Transverse colon (tissue), 4 donors: ENCODE measurements at places on chromosomes 2 and 18. TPM values are rescaled to one million over a fixed set of nuclear protein-coding genes. Genes with fewer than 3 reads are reported as not detected.
A peak's percentile ranks its signal among the peaks of the same experiment; 100 is the strongest.

FAM237A gene
- not detected for total RNA-seq

- H3K36me3 ChIP-seq: no peaks in the 10 kb centered on the region
- H3K4me3 ChIP-seq: no peak overlapping the region
- no peak overlapping the region for H3K27ac ChIP-seq
- no peaks in the 10 kb centered on the region for H3K4me1 ChIP-seq
- no peaks in the 10 kb centered on the region for H3K27me3 ChIP-seq
Observed at GRCh38 chr2:68537809-68538208, 70.4 kb downstream of the APLF start.

DNA sequence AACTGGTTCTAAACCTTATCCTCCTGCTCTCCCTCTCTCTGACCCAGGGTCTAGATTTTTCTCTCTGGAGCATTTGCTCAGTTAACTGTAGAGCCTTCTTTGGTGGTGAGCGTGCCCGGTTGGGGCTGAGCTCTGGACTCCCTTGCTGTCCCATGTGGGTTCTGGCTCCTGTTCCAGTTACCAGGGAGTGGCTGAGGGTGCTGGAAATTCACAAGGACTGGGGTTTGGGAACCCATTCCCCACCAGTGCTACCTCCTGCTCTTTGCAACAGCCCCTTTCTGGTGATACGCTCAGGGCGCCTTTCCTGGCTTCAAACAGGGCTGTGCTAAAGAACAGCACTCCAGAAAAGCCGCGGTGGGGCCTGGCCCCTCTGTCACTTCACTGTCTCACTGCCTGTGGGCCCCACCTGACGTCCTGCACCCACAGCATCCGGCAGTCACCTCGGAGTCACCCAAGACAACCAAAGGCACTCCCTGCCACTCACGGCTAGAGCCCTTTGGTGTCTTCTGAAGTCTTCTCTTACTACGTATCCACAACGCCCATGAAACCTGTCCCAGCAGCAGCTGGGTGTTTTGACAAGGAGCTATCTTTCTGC is 41.3 kb downstream of the CAPN13 start:
- DNase-seq: no peak
- no peak overlapping the region for H3K4me3 ChIP-seq
- no peaks in the 10 kb centered on the region for H3K36me3 ChIP-seq
- H3K27ac ChIP-seq: no peak overlapping the region
- no peaks in the 10 kb centered on the region for H3K4me1 ChIP-seq
- H3K27me3 ChIP-seq: no peaks in the 10 kb centered on the region

- H3K27me3 ChIP-seq: no peaks in the 10 kb centered on the region
- no peak for DNase-seq
- no peak overlapping the region for H3K4me3 ChIP-seq
Observed at GRCh38 chr18:8279346-8279745, 329.9 kb upstream of the RAB12 start.

DHRS9 gene
- total RNA-seq: 20.9 TPM

DNA sequence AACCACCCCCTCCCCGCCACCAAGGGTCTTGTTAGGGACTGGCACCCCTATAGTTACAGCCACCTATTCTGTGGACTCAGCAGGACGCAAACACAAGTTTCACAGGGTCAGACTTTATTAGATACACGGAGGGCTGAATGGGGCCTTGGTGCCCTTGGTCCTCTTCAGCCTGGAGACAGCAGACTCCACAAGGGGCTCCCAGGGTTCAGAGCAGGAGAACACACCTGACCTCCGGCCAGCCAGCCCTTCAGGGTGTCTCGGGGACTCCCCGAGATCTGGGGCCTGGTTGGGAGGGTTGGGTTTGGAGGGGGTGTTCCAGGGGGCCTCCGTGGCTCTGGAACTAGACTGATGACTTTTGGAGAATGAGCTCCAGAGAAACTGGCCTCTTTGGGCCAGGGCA is 2.3 kb upstream of the PREB start:
- H3K36me3 ChIP-seq: no peaks in the 10 kb centered on the region
- H3K4me1 ChIP-seq: peaks cover 12% of the 10 kb centered on the region
- no peak overlapping the region for H3K27ac ChIP-seq
- no peak overlapping the region for H3K4me3 ChIP-seq

- H3K4me3 ChIP-seq: no peak overlapping the region
- H3K36me3 ChIP-seq: no peaks in the 10 kb centered on the region
- no peaks in the 10 kb centered on the region for H3K27me3 ChIP-seq
- DNase-seq: no peak
Observed at GRCh38 chr2:220512419-220512818, 885.0 kb downstream of the SLC4A3 start.

DNA sequence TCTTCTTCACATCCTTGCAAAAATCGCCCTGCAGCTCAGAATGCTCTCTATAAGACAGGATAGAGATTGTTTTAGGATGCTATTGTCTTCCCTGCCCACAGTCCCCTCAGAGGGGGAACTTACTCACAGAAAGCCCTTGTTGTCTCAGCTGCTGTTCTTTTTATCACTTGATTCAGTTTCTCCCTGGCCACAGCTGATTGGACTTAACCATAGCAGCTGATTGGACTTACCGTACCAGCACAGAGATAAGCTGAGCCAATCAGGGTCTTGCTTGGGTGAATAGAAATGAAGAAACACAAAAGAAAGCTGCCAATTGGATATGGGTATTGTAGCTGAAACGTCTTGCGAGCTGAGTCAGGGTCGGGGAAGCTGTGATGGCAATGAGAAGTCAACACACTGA is 194.2 kb upstream of the MEX3C start:
- no peak overlapping the region for H3K4me3 ChIP-seq
- H3K27me3 ChIP-seq: no peaks in the 10 kb centered on the region
- DNase-seq: no peak
- no peaks in the 10 kb centered on the region for H3K36me3 ChIP-seq
- H3K4me1 ChIP-seq: no peaks in the 10 kb centered on the region

BOLL gene
- not detected for total RNA-seq

DNA sequence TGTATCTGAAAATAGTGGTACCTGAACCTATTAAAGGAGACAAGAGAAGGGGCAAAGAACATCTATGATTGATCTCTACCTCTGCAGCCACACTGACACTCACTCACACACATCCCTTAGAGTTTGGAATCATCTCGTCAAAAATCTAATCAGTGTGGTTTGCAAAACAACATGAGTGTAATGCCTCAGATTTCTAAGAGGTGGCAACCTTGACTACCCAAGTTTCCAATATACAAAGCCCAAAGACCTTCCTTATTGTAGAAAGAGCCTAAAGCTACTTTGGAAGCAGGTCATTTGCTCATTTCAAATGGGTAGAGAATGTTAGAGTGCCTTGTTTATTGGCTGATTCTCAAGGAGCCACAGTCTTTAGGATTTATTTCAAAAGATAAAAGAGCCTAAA is 444.9 kb downstream of the ARHGAP15 start:
- no peak overlapping the region for H3K27ac ChIP-seq
- no peaks in the 10 kb centered on the region for H3K4me1 ChIP-seq
- no peak overlapping the region for H3K4me3 ChIP-seq

- no peaks in the 10 kb centered on the region for H3K36me3 ChIP-seq
- H3K27ac ChIP-seq: no peak overlapping the region
- H3K27me3 ChIP-seq: no peaks in the 10 kb centered on the region
- H3K4me3 ChIP-seq: no peak overlapping the region
Observed at GRCh38 chr2:50443288-50443687, 588.6 kb downstream of the NRXN1 start.

ITGA4 gene
- 5.9 TPM for total RNA-seq

DPYSL5 gene
- not detected for total RNA-seq

DNA sequence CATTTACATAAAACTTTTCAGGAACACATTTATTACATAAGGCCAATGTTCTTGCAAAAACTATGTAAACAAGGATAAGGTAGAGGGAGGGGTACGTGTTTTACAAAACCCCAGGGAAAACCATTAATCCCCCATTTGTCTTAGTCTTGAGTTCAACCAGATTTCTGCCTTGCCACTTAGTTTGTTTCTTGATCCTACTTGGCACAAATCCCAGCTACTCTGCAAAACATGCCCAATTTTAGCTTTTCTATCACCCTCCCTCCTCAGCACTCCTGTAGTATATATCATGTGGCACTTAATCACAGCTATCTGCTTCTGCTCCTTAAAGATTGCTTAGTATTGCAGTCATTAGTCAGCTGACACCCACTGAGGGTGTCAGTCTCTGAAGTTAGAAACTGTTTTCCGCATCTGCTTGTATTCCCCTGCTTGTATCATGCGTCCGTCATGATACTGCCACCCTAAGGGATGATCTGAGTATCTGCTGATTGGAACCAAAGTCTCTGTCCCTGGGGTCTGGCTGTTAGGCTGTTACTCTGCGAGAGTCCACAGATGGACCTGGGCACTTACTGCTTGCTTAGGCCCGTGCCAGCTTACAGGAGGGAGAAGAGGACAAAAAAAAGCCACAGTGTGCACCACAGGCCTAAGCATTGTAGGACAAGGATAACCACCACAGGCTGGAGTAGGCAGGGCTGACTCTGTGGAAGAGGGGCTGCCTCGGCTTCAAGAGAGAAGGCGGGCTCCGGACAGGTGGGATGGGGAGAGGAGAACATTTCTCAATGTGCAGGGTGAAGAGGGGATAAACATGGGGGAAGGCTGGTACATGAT is 82.2 kb downstream of the EPAS1 start:
- no peak for DNase-seq
- no peaks in the 10 kb centered on the region for H3K27me3 ChIP-seq
- H3K27ac ChIP-seq: no peak overlapping the region
- H3K36me3 ChIP-seq: no peaks in the 10 kb centered on the region
- H3K4me3 ChIP-seq: no peak overlapping the region

DNA sequence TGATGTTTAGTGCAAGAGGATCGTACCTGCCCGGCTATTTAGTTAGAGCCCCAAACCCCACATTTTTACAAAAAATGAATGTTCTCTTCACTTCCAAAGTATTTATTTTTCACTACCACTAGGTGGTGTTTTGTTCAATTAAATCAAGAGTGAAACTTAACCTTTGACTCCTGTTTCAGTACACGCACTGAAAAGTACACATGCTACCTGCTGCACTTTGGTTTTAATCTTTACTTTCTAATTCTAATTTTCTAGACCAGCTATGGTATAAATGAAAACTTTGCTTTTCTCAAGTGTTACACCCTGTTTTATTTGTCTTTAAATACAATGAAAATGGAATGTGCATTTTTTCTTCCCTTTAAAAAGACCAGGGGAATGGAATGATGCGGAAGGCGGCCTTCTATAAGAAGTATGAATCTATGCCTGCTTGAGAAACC is 31.4 kb upstream of the CHN1 start:
- DNase-seq: no peak
- no peak overlapping the region for H3K4me3 ChIP-seq
- H3K27ac ChIP-seq: no peak overlapping the region
- H3K4me1 ChIP-seq: no peaks in the 10 kb centered on the region
- no peaks in the 10 kb centered on the region for H3K27me3 ChIP-seq
- H3K36me3 ChIP-seq: no peaks in the 10 kb centered on the region

GRCh38 chr2:159228081-159228581 is 58.4 kb downstream of the WDSUB1 start:
- no peaks in the 10 kb centered on the region for H3K27me3 ChIP-seq
- no peak overlapping the region for H3K4me3 ChIP-seq
- no peak for DNase-seq
- no peak overlapping the region for H3K27ac ChIP-seq

SLC11A1 gene
- total RNA-seq: 7.8 TPM

- no peaks in the 10 kb centered on the region for H3K27me3 ChIP-seq
- no peaks in the 10 kb centered on the region for H3K36me3 ChIP-seq
- DNase-seq: no peak
- no peaks in the 10 kb centered on the region for H3K4me1 ChIP-seq
- no peak overlapping the region for H3K4me3 ChIP-seq
Observed at GRCh38 chr18:48534364-48534763, 4.5 kb upstream of the CTIF start.

DNA sequence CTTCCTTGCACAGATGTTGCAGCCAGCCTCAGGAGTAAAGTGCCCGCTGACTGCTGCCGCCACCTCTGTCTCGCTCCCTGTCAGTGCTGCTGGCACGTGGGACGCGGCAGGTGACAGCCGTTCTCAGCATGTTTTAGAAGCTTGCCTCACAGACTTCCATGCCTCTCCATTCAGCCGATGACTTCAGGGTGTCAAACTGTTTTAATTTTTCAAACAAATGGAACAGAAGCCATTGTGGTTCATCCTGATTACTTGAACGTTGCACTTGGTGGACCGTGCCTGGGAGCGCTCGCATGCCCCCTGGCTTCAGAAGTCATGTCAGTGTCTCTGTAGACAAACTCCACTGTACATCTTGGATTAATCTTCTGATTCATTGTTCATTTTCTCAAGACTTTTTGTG is 62.7 kb upstream of the EML6 start:
- H3K36me3 ChIP-seq: peaks cover 68% of the 10 kb centered on the region
- no peaks in the 10 kb centered on the region for H3K27me3 ChIP-seq
- no peak overlapping the region for H3K4me3 ChIP-seq
- H3K4me1 ChIP-seq: peaks cover 3% of the 10 kb centered on the region

DNA sequence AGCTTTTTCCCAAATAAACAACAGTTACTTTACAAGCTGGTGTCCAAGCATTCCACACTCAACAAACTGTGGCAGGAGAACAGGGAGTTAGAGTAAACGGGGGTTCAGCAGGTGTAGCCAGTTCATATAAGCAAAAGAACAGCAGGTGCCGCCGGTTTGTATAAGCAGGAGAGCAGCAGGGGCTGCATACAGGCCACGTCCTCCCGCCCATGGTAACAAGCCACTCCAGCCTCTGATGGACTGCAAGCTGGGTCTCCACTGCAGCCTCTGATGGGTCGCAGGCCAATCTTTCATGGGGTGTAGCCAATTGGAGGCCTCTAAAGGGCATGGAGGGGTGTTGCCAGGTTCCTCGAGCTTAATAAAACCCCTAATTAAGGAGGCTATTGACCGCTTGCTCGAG is 189.3 kb downstream of the ANKRD30B start:
- no peak for DNase-seq
- no peaks in the 10 kb centered on the region for H3K36me3 ChIP-seq
- H3K4me1 ChIP-seq: peaks cover 14% of the 10 kb centered on the region
- H3K27ac ChIP-seq: peak overlapping the region; percentile 73
- H3K4me3 ChIP-seq: no peak overlapping the region

GRCh38 chr2:27079233-27080139 is 1.1 kb downstream of the EMILIN1 start:
- peak overlapping the region; percentile 96 for H3K27ac ChIP-seq
- H3K4me3 ChIP-seq: peak overlapping the region; percentile 35
- H3K27me3 ChIP-seq: no peaks in the 10 kb centered on the region
- no peak for DNase-seq
- H3K36me3 ChIP-seq: no peaks in the 10 kb centered on the region
- peaks cover 69% of the 10 kb centered on the region for H3K4me1 ChIP-seq

BCL11A gene
- total RNA-seq: 19.3 TPM

DTNA gene
- total RNA-seq: 17.1 TPM

TXNDC2 gene
- not detected for total RNA-seq

IL36B gene
- total RNA-seq: not detected

DNA sequence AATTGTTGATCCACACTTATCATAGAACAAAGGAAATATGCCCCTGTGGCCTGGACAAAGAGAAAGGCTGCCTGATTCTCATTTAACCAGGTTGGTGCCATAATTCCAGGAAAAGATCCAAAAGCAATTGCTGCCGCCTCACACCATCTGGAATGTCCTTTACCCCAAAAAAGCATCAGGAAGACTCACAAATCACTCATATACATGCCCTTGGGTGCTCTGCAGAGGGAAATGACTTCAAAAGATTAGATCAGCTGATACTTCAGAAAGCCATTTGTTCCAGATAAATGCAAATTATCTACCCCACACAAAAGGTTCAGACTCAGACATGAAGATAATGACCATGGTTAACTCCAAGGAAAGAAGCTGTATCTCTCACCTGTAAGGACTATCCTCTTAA is 285.8 kb downstream of the C1D start:
- DNase-seq: no peak
- H3K4me1 ChIP-seq: no peaks in the 10 kb centered on the region
- no peak overlapping the region for H3K4me3 ChIP-seq
- H3K27me3 ChIP-seq: no peaks in the 10 kb centered on the region
- no peak overlapping the region for H3K27ac ChIP-seq
